OCI-M1 (cell line): ENCODE measurements at places on chromosomes 6 and 20.

DNA sequence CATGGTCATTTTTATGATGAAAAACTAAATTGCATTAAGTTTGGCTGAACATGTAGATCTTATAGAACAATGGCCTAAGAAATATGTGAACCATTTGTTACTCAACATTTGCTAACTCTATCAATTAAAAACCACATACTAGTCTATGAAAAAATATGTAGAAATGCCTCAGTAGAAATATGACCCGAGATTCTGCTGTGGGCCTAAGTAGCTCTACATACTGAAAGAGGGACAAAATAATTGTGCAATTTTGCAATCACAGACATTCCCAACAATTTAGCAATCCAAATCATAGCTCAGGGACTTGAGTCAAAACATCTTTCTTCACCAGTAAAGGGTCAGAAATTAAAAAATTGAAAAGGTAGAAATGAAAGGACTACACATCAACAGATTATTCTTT is 619.0 kb downstream of the FRK start:
- no peak for DNase-seq

DNA sequence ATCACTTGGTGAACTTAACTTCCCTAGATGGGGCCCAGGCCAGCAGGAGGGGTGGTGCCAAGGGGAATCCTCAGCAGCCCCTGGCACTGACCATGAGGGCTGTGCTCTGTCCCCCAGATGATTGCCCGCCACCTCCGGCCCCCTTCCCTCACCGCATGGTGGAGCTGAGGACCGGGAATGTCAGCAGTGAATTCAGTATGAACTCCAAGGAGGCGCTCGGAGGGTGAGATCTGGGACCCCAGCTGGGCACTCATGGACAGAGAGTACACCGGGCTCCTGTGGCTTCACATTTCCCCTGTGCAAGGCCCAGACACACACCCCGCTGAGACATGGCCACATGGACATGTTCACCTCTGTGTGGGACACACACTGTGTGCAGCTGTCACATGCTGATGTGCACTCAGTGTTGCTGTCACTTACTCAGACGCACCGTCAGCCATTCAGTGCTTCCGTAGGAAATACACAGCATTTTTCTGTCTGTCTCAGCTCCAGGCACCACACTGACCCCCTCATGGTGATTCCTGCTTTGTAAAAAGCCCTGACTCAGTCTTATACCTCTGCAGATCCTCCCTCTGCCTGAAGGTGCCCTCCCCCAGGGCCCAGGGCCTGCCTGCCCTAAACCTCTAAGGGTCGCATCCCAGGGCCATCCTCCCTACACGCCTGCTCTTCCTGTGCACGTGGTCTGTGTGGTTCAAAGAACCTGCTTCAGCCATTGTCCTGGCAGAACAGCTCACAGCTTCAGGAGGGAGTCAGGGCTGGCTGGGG is 4.4 kb downstream of the MYLK2 start:
- DNase-seq, result no peak

- no peak for DNase-seq
Observed at GRCh38 chr6:74607934-74608333, 597.9 kb downstream of the COL12A1 start.

DNA sequence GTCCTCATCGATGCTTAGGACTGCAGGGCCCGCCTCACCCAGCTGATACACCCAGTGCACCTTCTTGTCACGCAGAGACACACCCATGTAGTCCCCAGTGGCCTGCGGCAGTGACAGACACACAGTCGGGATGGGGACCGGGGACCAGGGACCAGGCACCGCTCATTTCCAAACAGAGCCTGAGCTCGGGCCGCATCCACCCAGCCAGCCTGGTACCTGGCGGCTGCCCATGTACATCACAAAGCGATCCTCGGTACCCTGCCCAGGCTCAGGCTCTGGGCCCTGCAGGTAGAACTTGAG is 11.5 kb downstream of the ADRM1 start:
- DNase-seq, result no peak

- no peak for DNase-seq
Observed at GRCh38 chr20:35856866-35857265, 85.1 kb downstream of the PHF20 start.

DNA sequence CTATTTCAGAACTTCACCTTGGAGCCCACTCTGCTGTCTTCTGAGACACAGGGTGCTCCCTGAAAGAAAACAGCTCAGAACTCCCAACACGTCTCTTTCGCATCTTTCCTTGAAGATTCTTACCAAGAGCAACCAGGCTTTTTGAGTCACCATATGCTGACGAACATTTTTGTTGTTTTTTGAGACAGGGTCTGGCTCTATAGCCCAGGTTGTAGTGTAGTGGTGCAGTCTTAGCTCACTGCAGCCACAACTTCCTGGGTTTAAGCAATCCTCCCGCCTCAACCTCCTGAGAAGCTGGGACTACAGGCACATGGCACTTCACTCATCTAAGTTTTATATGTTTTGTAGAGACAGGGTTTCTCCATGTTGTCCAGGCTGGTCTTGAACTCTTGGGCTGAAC is 68.5 kb downstream of the TRMT11 start:
- no peak for DNase-seq

GRCh38 chr6:134806180-134806798 is 143.6 kb downstream of the ALDH8A1 start:
- no peak for DNase-seq

- DNase-seq, result no peak
Observed at GRCh38 chr6:56419191-56419590, 171.8 kb upstream of the COL21A1 start.

- no peak for DNase-seq
Observed at GRCh38 chr6:144793744-144794143, 508.6 kb downstream of the UTRN start.

GRCh38 chr6:129448965-129449364 is 261.0 kb downstream of the ARHGAP18 start:
- no peak for DNase-seq

DNA sequence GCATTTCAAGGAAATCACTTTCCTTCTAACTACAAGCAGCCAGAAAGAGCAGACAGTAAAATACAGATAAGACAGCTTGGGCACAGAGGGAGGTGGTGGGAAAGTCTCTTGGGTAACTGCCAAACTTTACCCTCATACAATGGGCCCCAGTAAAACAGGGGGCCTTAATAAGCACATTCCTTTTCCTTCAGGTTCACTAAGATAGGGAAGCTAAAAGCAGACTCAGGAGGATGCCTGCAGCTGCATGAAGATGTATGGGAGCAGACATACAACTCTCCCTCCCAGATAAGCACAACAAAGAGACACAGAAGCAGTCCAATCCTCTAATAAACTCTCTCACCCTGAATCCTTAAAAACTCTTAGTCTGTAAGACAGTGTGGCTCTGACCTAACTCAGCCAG is 49.0 kb downstream of the SIM1 start:
- peak; percentile 82 for DNase-seq

GRCh38 chr6:87907521-87907920 is 140.1 kb upstream of the SPACA1 start:
- DNase-seq, result peak; percentile 25

- no peak for DNase-seq
Observed at GRCh38 chr6:17392978-17393891, at the start of gene CAP2. TSS of gene CAP2 (plus strand) at chr6:17393595. CDS start at chr6:17421556, 27,961 bp downstream.

DNA sequence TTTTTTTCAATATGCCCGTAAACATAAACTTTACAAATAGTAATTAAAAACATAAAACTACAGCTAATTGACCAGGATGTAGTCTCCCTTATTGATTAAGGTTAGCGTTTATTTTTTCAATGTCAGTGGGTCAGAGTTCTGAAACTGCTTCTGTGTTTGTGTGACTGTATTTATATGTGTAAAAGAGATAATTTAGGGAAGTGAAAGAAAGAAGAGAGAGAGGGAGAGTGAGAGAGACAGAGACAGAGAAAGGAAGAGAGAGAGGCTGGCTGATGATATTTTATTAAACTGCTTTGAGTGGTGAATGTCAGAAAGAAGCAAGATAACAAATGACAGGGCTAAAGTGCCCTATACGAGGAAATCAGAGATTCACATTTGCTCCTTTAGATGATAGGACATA is 266.1 kb upstream of the PTCHD4 start:
- DNase-seq, result no peak

GRCh38 chr6:139779988-139780774 is 405.7 kb upstream of the CITED2 start:
- no peak for DNase-seq

DNA sequence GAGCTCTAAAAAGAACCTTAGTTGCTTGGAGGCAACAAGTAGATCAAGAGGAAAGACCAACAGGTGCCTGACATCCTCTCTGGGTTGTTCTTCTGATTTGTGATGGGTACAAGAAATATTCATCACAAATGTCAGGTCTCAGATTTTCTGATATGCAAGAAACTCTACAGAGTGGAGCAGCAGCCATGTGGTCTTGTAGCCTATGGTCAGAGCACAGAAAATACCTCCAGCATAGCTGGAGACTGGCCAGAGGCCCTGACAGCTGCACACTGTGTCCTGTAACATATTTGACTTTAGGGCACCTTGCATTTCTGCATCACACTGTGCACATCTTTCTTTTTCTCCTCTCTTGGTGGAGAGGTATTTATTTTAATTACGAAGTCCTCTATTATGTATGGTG is 116.3 kb downstream of the GMPR start:
- DNase-seq, result no peak
